ENCODE measurements at places on chromosomes 13 and 19.

GRCh38 chr19:42693760-42694350 is 46.4 kb downstream of the PSG3 start:
- DNase-seq, result no peak

DNA sequence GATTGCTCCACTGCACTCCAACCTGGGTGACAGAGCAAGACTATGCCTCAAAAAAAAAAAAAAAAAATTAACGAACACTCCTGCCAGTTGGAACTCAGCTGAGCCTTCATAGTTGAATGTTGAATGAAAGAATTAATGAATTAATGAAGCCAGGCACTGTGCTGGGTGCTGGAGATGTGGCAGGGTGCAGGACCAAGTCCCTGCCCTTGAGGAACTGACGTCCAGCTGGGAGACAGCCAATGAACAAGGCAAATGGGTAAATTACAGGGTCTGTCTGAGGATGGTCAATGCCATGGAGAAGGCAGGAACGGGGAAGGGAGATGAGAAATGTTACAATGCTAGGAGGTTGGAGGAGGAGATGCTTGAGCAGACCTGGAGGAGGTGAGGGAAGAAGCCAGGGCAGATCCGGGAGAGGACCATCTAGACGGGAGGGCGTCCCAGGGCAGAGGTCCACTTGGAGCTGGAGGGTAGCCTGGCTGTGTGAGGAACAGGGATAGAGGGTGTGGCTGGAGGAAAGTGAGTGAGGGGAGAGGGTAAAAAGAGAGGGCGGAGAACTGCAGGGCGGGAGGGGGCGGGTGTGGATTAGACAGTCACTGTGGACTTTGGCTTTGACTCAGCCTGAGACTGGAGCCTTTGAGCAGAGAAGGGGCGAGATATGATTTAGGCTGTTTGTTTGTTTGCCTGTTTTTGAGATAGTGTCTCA is 16.8 kb upstream of the IGSF23 start:
- DNase-seq, result no peak

GRCh38 chr19:8302734-8303133 is 5.4 kb downstream of the CD320 start:
- no peak for DNase-seq

DNA sequence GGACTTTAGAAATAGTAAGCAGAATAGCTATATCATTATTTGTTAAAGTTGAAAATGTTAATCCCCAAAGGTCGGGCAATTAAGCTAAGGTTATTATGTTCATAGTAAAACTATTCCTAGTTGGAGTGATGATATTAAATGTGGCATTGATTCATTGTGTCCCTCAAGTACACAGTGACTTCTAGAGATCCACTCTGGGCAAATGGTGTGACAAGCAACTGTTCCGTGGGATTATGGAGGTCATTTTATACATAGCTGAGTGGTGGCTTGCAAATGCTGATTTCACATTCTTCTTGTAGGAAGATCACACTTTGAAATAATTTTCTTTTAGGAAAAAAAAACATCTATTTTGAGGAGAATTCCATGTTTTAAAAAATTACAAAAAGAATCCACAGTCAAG is 317.8 kb downstream of the ATP8A2 start:
- no peak for DNase-seq

DNA sequence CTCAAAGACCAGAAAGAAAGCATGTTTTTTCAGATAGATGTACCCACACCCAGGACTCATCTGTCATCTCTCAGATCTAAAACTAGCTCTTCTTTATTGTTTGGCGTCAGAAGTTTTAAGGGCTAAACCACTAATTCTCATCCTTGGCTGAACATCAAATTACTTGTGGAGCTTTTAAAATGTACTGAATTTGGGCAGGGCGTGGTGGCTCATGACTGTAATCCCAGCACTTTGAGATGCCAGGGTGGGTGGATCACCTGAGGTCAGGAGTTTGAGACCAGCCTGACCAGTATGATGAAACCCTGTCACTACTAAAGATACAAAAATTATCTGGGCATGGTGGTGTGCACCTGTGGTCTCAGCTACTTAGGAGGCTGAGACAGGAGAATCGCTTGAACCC is 47.4 kb downstream of the RCBTB2 start:
- DNase-seq, result no peak

DNA sequence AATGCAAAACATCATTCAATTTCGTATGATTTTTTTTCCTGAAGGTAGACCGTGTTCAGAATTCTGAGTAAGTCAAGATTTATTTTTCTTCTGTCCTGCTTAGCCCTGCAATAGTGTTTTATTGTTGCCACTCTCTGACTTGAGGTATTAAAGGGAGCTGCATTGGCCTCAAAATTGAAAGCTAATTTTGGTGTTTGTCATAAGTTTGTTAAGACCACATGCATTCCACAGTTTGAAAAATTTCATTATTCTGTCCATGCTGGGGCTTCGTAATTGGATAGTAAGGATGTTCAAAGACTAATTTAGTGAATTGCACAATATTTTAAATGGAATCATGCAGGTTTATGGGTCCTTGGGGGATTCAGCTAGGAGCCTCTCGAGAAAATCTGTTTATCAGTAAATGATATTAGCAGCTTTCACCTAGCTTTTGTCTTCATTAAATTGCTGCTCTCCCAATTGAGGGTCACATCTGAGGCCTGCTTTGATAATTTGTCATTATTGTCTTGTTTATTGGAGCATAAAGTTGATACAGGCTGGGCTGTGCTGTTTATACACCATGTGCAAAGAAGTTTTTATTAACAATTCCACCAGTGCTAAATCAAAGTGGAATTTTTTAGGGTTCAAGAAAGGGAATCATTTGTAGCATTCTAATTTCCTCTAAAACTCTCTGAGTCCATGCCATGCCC is 339.8 kb upstream of the OBI1 start:
- DNase-seq, result no peak

DNA sequence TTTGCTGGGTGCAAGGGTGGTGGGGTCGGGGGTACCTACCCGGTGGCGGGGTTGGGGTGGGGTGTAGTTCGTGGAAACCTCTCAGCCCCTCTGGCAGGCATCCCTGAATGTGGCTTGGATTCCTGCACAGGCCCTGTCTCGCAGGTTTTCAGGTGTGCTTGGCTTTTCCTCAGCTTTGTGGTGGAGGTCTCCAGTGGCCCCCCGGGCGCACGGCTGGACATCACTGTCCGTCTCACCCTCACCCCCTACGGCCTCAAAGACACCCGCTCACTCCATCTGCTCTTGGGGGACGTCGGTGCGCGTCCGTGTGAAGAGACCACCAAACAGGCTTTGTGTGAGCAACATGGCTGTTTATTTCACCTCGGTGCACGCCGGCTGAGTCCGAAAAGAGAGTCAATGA is 44.3 kb downstream of the ZNF146 start:
- DNase-seq, result no peak

GRCh38 chr19:47514151-47514868 is 553 bp downstream of the NAPA start:
- DNase-seq, result no peak

- DNase-seq, result no peak
Observed at GRCh38 chr13:43077046-43077445, 53.7 kb downstream of the DNAJC15 start.

DNA sequence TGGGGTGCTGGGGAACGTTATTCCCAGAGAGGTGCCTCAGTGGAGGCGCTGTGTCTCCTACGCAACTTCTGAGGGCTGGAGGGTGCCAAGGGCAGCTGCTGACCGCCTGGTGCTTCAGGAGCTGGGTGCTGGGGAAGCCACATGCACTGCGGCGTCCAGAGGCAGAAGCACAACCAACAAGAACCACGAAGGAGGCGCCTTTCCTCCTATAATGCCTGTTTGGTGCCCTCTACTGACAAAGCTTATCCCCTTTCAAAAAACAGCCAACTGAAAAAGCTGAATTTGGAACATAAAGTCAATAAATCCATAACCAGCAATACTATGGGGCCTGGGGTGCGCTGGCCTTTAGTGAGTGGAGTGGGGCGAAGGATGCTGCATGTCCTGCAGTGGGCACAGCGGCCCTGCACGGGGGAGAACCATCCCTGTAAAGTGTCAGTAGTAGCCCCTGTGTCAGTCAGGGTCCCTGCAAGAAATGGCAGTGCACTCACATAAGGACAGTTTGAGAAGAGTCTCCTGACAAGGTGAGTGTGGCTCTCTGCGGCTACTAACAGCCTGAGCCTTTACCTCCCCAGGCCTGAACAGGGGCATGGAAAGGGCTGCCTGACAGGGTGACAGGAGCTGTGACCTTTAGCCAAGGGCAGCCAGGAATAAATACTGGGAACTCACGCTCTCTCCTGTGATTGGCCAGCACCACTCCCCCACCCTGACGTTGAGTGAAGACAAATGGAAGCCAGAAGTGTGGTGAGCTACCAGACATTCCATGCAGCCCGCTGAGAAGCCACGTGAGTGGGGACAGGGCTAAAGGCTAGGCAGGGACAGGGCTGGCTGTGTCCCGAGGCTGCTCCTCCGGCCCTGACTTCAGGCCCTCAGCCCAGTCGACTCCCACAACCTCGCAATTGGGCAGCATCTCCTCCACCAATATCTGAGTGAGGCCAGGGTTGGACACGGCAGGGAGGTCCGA is 4.5 kb upstream of the B3GNT8 start:
- no peak for DNase-seq

DNA sequence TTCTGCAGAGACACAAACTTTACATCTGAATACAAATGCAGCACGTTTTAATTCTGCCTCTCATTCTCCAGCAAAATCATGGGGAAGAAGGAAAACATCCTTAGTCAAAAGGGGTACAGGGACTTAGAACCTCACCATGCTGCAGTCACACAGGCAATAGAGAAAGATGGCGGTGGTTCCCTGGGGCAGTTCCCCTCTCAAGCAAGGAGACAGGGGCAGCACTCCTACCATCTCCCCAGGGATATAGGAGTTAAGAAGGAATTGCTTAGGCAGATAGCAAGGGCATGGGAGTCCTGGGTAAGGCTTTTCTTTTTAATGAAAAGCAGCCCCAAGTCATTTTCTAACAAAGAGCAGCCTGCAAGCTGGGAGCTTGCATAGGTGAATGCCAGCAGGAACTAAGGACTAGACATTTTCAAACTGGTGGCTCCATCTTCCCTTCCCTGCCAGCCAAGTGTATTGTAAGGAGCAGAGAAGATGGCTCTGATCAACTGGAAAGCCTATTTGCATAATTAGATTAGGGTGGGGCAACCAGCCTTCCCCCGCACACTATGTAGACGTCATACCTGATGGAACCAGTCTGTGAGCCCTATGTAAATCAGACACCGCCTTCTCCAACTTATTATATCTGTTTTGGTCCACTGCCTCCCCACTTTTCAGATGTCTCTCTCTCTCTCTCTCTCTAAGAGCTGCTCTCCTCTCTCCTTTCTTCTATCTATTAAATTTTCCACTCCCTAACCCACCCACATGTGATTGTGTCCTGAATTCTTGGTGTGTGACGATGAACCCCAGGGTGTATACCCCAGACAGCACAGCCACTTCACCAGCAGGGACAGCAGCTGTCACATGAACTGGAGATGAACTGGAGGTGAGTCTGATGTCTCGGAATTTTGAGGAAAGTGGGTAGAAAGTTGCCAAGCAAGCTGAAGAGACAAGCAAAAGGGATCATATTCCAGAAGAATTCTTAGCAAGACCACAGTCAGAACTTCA is 514.5 kb downstream of the IRS2 start:
- no peak for DNase-seq

DNA sequence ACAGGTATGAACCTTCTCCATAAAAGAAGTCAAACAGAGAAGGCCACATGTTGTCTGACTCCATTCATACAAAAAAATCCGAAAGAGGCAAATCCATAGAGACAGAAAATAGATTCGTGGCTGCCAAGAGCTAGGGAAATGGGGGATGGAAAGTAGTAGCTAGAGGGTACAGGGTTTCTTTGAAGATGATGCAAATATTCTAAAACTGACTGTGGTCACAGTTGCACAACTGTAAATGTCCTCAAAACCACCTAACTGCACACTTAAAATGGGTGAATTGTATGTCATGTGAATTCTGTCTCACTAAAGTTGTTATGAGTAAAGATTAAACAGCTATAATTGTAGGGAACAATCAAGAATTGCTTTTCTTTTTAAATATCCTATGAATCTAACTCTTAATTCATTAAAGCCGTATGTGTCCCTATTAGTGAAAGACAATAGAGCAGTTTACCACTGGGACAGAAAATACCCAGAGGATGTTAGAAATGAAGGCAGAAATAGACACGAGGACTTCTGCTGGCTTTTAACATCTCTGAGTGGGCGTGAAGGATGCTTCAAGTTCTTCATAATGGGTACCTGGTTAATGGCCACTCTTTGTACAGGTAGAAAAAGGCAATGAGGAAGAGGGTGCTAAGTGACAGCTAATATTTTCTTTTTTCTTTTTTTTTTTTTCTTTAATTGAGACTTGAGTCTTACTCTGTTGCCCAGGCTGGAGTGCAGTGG is 21.2 kb downstream of the INSR start:
- no peak for DNase-seq

- DNase-seq, result no peak
Observed at GRCh38 chr13:66689628-66690027, 540.5 kb downstream of the PCDH9 start.

DNA sequence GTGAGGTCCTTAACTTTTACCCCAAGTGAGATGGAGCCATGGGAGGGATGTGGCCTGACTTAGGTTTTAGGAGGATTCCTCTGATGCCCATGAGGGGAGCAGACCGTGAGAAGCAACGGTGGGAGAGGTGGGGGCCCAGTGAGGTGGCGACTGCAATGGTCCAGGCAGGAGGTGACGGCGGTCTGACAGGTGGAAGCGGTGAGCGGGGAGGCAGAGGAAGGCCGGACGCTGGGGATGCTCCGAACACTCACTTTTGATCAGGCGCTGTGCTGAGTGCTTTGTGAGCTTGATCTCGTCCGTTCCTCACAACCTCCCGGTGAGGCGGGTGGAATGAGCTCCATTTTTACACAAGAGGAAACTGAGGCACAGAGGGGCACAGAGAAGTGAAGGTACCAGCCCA is 11.6 kb downstream of the NOVA2 start:
- no peak for DNase-seq

DNA sequence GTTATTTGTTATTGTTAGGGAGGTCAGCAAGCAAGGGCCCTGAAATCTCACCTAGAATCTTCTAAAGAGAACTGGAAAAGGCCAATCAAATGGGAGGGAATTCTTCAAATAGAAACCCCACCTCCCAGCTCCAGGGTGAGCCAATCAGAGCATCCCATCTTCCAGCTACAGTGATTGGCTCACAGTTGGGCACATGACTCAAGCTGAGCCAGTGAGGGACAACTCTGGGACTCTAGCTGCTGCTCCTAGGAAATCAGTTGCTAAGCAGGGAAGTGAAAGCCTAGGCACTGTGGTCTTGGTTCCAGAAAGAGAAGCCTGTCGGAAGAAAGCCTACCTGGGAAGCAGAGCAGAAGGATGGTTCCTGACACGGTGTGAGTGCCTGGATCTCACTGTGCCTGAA is 13.4 kb downstream of the TM6SF2 start:
- DNase-seq, result peak; percentile 59

- DNase-seq, result no peak
Observed at GRCh38 chr19:53660584-53660983, 28.8 kb downstream of the DPRX start.

GRCh38 chr19:4052114-4052992 is 14.3 kb downstream of the ZBTB7A start:
- no peak for DNase-seq

GRCh38 chr19:58042495-58043340 is 8.9 kb downstream of the ZSCAN1 start:
- DNase-seq, result no peak

GRCh38 chr13:66506979-66507378 is 723.2 kb downstream of the PCDH9 start:
- DNase-seq, result no peak
